NCI-H2081 treated with DMSO at 0.1 percent for 48 hours (cell line): ENCODE measurements at places on chromosomes 11 and 22.

DNA sequence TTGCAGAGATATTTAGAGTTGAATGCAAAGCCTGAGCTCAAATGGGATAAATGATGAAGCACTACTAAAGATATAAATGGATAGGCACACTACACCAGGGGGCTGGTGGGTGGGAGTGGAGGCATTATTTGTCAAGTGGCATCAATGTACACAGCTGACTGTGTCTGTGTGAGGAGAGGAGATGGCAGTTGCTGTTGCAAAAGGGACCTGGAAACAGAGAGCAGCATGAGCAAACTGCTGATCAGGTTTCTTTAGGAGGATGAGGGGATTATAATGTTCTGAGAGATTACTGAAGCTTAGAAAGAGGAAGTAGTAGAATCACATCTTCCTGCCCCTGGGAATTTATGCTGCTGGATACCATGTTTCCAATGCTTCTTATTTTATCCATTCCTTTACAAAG is 39.4 kb upstream of the LIN7C start:
- DNase-seq = no peak

DNA sequence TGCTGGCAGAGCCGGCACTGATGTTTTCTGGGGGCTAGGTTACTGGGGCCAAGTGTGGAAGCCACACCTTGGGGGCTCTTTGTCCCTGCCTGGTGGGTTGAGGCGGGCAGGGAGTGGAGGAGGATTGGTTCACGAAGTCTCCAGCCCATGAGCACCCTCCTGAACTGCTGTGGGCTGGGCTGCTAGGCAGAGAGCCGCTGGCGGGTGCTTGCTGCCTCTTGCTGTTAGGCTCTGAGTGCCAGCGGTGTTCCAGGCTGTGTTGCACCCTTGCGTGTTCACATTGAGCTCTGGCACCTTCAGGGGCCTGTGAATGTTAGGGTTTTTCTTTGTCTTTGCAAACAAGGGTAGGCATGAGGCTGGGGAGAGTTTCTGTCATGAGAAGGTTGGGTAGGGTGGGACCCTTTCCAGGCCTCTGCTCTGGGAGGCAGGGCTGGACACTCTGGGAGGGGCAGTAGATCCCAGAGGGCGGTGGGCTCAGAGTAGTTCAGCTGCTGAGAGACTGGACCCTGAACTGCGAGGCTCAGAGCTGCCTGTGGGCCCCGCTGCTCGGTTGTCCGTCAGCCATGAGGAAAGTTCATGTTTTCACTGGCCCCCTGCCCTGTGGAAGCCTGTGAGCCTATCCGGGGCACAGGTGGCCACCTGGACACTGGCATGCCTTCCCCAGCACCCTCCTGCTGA is 24.0 kb upstream of the TMEM191C start:
- DNase-seq = no peak

DNA sequence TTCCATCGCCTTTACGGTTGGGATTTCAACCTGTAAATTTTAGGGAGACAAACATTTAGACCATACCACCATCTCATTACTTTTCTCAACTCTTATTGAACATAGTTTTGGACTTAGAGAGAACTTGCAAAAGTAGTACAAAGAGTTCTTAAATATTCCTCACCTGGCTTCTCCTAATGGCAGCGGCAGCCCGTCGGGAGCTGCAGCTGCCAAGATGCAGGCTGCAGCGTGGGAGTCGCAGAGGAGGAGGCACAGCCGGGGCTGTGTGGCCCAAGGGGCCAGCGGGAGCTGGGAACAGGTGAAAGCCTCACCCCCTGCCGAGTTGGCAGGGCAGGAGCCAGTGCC is 23.1 kb upstream of the RNASEH2C start:
- no peak for DNase-seq

DNA sequence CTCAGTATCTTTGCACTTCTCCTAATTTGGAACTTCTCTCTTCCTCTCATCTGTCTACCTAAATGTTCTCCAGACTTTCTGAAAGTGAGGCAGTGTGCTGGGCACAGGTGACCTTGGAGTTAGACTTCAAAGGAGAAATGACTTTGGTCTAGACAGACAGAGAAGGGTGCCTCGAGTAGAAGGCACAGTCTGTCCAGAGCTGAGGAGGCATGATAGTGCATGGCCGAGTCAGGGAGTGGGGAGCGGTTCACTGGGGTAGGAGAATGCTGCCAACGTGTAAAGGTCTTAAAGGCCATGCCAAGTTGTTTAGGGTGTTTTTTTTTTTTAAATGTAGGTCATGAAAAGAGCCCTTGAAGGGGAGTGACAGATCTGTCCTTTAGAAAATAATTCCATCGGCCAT is 17.3 kb upstream of the ZBTB16 start:
- DNase-seq = no peak
